ENCODE measurements at places on chromosomes 5 and 9. TPM values are rescaled to one million over a fixed set of nuclear protein-coding genes. Genes with fewer than 3 reads are reported as not detected.

Gene NR2F1
- 17.4 TPM for total RNA-seq

Gene ENTPD8
- not detected for total RNA-seq

Gene ARSI
- 10.1 TPM for total RNA-seq

Gene WWC1
- 2.1 TPM for total RNA-seq

Gene SLC34A3
- total RNA-seq = not detected

DNA sequence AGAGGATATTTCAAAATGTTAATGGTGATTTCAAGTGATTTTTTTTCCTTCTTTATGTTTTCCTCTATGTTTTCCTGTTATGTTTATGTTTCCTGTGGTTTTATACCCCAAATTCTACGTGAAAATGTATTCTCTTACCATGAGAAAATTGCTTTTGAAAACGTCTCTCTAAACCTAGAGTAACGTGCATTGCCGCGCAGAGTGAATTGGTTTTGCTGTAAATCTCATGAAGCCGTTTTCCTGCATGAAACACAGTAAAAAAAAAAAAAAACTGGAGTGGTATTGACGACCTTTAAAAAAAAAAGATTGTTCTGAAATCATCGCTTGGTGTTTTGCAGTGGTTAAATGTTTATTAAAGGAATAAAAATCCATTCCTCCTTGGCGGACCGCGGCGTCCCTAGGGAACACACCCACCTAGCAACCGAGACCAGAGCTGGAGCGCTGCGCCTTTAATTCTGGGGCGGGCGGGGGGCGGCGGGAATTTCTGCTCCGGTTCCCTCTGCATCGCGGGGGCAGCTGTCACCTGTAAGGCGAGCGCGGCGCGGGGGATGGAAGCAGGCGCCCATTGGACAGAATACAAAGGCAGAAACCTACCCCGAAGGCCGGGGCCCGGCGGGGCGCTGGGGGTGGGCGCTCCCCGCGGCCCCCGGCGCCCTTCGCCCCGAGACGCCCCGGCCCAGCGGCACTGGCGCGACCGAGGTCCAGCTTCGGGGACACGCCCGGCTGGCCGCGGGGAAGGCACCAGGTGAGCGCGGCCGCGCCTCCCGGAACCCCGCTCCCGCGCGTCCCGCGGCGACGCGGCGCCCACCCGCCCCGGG is at the start of gene SOWAHA:
SOWAHA (plus strand) TSS at position 522 of the 818 bp plus-strand sequence. CDS start 320 bp downstream, outside the sequence.
- peaks cover 23% of the 10 kb centered on the region for H3K4me1 ChIP-seq
- H3K36me3 ChIP-seq = no peaks in the 10 kb centered on the region
- H3K4me3 ChIP-seq = peak within 1 kb of the TSS; percentile 49
- no peak for DNase-seq
- no peak within 1 kb of the TSS for H3K27ac ChIP-seq
- peaks cover 35% of the 10 kb centered on the region for H3K27me3 ChIP-seq

DNA sequence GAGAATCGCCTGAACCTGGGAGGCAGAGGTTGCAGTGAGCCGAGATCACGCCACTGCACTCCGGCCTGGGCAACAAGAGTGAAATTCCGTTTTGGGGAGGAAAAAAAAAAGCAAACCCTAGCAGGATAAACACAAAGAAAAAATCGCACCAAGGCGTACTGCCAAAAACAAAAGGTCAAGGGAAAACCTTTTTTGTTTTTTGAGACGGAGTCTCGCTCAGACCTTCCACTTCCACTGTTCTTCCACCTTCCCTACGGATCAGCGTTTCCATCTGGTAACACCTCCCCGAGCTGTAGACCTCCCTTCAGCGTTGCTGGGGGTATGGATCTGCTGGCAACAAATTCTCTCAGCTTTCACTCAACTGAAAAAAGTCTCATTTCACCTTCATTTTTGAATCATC is 20.1 kb upstream of the FCN2 start:
- H3K4me3 ChIP-seq = no peak overlapping the region
- H3K4me1 ChIP-seq = peaks cover 8% of the 10 kb centered on the region
- no peaks in the 10 kb centered on the region for H3K36me3 ChIP-seq
- H3K27me3 ChIP-seq = no peaks in the 10 kb centered on the region
- no peak for DNase-seq

GRCh38 chr5:125272357-125272756 is 525.9 kb upstream of the ZNF608 start:
- no peaks in the 10 kb centered on the region for H3K36me3 ChIP-seq
- H3K27me3 ChIP-seq = no peaks in the 10 kb centered on the region
- H3K4me1 ChIP-seq = peaks cover 40% of the 10 kb centered on the region
- H3K4me3 ChIP-seq = no peak overlapping the region
- DNase-seq = no peak

DNA sequence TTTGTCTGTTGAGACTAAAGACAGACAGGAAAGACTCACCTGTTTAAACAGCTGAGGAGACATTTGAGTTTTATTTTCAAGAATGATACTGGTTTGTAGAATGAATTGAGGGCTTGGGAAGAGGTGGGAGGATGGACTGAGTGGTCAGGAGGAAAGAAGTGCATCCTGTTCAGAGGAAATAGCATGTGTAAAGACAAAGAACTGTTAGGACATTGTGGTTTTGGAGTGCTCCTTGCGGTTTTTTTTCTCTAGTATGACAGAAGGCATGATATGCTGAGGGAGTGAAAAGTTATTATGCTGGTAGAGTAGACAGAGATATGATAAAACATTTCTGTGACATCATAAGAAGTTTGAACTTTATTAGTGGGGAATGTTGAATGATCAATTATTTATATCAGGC is 270.7 kb upstream of the ELAVL2 start:
- DNase-seq = no peak
- H3K36me3 ChIP-seq = no peaks in the 10 kb centered on the region
- no peaks in the 10 kb centered on the region for H3K4me1 ChIP-seq
- no peak overlapping the region for H3K4me3 ChIP-seq
- H3K27me3 ChIP-seq = no peaks in the 10 kb centered on the region

DNA sequence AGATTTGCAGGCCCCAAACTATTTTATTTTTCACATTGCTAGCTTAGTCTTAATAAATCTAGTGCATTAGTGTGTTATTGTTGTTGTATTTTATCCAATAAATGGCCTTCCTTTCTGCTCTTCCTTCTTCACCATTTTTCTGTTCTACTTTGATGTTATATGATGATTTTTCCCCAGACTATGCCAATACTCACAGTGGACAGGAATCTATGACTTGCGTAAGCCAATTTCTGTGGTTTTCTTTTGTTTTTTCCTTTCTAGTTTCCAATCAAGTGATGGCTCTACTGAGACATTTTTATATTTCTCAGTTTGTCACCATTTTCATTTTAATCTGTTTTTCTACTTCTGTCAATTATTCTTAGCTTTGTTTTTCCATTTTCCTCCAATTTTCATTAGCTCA is 106.8 kb upstream of the FBXL7 start:
- no peaks in the 10 kb centered on the region for H3K36me3 ChIP-seq
- H3K27me3 ChIP-seq = no peaks in the 10 kb centered on the region
- DNase-seq = no peak
- no peaks in the 10 kb centered on the region for H3K4me1 ChIP-seq
- H3K27ac ChIP-seq = no peak overlapping the region

DNA sequence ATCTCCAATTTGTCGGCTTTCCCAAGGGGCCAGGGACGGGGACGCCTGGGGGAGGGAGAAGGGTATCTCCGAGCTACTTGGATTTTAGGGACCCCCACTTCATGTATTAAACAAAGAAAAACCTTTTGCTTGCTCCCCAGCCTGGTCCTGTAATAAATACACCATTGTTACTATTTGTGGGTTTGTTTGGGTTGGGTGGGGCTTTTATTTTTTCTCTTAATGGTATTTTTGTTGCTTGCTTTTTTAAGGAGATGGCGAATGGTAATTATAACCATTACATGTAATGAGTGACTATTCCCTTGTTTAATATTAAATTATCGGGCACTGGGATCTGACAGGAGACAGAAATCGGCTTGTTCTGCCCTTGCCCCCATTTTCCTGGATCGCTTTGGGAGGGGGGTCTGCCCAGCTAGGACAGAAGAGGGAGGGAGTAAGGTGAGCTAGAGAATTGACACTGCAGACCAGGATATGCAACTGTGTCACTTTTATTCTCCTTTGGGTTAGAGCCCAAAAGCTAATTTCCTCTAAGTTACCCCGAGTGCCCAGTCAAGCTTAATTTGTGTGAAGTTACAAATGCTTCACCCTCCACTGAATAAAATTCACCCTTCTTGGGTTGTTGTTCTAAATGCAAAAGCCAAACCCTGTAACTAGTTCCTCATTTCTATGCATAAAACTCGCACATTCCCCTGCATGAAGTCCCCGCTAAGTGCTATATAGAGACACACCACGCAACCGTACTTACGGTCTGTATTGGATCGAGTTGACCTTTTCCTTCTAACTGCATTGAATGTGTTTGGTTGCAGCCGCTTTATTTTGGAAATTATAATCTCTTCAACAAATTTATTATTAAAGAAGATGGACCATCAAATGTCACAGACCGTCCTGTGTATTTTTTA is 1.6 kb upstream of the ZNF608 start:
- H3K4me3 ChIP-seq = peak overlapping the region; percentile 75
- peaks cover 23% of the 10 kb centered on the region for H3K4me1 ChIP-seq
- H3K27ac ChIP-seq = peak overlapping the region; percentile 94
- no peaks in the 10 kb centered on the region for H3K36me3 ChIP-seq
- H3K27me3 ChIP-seq = no peaks in the 10 kb centered on the region

GRCh38 chr5:93018461-93018860 is 562.6 kb downstream of the NR2F1-AS1 start:
- no peak for DNase-seq
- H3K4me3 ChIP-seq = no peak overlapping the region
- H3K27me3 ChIP-seq = no peaks in the 10 kb centered on the region
- H3K36me3 ChIP-seq = no peaks in the 10 kb centered on the region
- H3K4me1 ChIP-seq = peaks cover 3% of the 10 kb centered on the region

DNA sequence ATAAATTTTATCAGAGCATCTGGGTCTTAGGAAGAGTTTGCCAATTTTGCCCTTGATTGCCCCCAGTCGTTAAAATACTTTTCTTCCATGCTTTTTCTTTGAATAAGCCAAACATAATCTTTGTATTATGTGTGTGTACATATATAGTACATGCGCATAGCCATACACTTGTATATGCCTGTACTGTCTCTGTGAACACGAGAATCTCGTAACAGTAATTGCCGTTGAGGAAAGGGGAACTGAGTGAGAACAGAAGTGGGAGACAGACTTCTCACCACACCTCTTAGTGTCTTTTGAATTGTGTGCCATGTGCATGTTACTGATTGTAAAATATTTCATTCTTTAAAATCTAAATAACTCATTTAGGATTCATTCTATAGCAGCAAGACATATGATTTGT is 79.6 kb upstream of the GRHPR start:
- no peaks in the 10 kb centered on the region for H3K4me1 ChIP-seq
- H3K27me3 ChIP-seq = no peaks in the 10 kb centered on the region
- DNase-seq = no peak
- H3K27ac ChIP-seq = no peak overlapping the region
- H3K36me3 ChIP-seq = no peaks in the 10 kb centered on the region
- H3K4me3 ChIP-seq = no peak overlapping the region

DNA sequence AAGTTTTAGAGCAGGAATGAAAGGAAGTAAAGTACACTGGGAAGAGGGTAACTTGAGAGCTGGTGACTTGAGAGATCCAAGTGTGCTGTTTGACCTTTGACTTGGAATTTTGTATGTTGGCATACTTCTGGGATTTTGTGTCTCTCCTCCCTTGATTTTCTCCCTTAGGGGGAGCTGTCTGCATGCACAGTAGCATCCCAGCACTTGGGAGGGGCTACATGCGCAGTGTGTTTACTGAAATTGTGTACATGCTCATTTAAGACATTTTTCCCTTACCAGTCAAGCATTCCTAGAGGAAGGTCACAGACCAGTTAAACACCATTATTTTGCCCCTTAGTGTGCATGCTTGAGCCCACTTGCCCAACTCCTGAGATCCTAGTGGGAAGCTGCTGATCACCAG is 120.1 kb downstream of the ZNF622 start:
- no peaks in the 10 kb centered on the region for H3K4me1 ChIP-seq
- H3K4me3 ChIP-seq = no peak overlapping the region
- no peaks in the 10 kb centered on the region for H3K36me3 ChIP-seq
- no peaks in the 10 kb centered on the region for H3K27me3 ChIP-seq
- no peak overlapping the region for H3K27ac ChIP-seq
- DNase-seq = no peak

Data from esophagus muscularis mucosa (tissue), 4 donors.